ENCODE measurements at places on chromosomes 11 and 22.

DNA sequence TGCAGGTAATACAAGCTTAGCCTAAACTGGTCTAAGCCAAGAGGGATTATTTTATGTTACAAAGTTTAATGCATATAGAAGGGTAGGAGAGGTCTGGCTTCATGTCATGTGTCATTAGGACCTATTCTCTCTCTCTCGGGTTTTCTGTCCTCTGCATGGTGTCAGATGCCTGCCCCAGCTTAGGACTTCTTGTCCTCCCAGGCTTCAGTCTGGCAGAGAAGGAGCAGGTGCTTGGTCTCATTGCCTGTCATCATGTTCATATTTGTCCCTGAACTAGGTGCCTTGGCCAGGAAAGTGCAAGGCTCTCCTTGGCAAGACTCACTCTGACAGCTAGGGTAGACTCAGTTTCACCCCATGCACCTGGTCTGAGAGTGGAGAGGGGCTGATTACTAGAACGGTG, 126.3 kb downstream of the ADAMTS15 start:
- no peak for DNase-seq

DNA sequence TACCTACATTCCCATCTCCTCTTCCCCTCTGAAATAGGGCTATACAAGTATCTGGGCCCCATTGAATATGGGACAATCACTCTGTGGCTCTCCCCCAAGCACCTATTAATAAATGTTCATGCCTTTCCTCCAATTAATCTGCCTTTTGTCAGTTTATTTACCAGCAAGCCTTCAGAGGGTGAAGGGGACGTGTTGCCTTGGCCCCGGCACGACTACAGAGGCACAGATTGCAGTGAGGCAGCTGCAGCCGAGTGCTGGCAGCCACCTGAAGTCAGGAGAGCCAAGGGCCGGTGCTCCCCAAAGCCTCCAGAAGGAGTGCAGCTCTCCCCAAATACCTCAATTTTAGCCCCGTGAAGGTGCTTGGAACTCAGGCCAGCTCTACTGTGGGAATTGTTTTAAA, 580.9 kb upstream of the B3GAT1 start:
- DNase-seq = no peak

- DNase-seq = no peak
Measured at GRCh38 chr22:34036931-34037330, 116.7 kb upstream of the LARGE1 start.

DNA sequence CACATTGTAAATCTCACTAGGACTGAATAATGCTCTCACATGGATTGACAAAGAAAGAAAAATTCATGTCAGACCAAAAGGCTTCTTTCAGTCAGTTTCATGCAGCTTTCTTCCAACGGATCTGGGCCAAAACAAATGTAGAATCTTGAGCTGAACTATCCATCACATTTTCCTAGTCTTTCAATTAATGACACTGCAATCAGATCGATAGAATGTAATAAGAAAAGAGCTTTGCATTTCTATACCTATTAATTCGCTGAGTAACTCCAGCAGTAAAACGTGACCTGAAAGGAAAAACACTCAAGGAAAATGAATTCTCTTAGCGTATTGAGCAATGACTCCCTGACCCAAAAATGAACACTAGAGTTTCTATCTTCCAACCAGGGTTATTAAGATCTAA, 194.8 kb upstream of the BLID start:
- DNase-seq = no peak

DNA sequence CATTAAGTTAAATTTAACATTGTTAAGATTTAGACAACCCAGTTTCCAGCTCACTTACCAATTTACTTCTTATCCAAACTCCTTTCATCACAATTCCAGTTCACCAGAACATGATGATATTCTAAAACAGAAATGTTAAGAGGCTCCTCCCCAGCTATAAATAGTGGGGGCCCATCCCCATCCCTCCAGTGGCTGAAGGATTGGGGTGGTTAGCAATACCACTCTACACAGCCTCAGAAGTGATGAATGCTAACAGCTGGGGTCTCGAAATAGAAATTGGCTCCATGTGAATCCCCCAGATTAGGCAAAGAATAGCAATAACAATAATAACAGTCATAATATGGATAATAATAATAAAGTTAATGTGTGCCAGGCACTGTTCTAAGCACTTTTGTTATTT, 97.9 kb upstream of the NCAM1 start:
- no peak for DNase-seq

DNA sequence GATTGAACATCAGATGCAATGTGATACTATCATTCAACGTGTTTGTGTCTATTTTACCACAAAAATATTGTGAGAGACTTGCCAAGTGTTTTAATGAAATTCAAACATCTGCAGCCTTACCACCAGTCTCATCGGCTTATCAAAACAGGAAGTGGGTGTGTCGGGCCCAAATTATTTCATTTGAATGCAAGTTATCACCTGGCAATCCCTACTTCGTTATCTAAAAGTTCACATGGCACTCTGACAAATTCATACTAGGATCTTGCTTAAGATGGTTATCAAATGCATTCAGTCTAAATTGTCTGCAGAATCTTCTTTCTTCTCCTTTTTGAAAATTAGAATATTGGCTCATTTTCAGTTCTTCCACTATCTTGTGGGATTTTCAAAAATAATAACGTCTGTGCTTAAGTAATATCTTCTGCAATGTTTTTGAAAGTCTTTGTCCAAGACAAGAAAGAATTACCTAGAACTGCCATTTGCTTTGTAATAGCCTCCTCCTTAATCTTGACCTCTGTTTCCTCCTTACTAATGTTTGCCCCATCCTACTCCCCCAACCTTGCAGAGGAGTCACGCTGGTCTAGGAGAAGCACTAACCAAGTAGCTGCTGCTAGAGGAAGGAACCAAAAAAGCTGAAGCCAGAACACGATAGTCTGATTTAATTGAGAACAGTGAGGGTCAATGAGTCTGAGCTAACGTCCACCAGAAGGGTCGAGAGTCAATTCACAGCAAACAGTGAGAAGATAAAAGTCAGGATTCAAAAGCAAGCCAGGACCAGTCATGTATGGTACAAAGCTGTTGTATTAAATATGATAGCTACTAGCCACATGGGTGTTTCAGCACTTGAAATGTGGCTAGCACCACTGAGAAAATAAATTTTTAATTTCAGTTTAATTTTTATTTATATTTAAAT, 10.2 kb upstream of the BIRC3 start:
- DNase-seq = peak; percentile 9

GRCh38 chr11:69193629-69194028, 37.9 kb downstream of the SMIM38 start:
- no peak for DNase-seq

GRCh38 chr11:71218789-71219499, 33.4 kb downstream of the SHANK2 start:
- no peak for DNase-seq

DNA sequence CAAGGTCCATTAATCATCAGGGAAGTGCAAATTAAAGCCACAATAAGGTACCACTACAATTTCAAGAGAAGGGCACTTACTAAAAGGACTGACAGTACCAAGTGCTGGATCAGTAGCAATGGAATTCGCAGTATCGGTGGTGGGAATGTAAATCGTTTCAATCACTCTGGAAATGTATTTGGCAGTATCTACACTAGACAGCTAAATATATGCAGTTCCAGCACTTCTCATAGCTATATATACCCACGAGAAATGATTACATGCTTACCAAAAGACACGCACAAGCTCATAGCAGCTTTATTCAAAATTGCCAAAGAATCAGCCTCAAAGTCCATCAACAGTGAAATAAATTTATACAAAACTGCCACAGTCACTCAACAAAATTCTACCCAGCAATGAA, 4.4 kb upstream of the ZNF280B start:
- no peak for DNase-seq

DNA sequence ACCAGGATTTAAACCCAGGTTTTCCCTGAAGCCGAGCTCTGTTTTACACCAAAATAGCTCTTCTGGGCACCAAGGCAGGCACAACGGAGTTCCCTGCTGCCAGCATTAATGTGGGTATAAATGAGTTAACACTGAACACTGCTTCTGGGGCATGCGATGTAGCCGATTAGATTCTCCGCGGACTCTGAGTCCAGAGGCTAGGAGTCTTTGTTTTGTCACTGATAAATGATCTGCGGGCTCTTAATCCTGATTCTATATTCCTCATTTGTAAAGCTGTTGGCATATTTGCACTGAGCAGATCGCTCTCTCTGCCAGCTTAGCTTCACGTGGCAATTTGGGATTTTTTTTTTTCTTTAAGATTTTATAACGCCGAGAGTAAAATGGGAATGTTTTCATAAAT, 16.8 kb upstream of the LDLRAD3 start:
- no peak for DNase-seq

- DNase-seq = no peak
Measured at GRCh38 chr22:38104084-38104483, 6.4 kb downstream of the BAIAP2L2 start.

DNA sequence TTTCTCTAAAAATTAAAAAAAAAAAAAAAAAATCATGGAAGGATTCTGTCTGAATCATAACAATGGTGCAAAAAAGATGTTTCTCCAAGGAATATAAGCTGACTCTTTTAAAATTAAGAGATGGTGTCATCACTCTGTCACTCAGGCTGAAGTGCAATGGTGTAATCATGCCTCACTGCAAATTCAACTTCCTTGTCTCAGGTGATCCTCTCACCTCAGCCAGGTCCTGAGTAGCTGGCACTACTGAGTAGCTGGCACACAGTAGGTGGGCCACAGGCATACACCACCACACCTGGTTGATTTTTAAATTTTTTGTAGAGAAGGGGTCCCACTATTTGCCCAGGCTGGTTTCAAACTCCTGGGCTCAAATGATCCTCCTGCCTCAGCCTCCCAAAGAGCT, 54.8 kb upstream of the YPEL1 start:
- DNase-seq = no peak

DNA sequence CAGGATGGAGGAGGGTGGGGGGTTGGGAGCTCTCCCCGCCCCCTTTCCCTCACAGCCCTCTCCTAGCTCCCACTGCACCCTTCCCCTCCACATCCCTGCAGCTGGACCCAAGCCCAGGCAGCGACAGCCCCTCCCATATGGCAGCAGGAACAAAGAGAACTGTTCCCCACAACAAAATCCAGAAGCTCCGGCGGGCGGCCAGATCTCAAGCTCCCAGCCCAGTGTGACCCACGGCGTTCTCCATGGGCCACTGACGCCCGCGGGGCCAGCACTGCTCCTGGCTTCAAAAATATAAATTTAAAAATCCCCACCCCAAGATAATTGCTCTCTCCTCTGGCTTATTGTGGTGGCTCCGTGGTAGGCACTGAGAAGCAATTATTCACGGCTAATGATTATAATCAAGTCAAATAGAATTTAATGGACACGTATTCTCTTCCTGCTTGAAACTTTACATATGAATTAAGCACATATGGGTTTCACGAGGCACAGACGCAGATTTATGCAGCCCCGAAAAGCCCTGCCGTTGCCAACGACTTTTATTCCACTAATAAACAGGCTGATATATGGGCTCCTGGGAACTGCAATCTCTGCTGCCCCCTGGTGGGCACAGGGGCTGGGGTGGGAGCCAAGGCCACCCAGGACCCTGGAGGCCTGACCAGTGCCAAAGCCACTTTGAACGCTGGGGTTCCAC, 17.5 kb downstream of the MACROD1 start:
- peak; percentile 58 for DNase-seq

DNA sequence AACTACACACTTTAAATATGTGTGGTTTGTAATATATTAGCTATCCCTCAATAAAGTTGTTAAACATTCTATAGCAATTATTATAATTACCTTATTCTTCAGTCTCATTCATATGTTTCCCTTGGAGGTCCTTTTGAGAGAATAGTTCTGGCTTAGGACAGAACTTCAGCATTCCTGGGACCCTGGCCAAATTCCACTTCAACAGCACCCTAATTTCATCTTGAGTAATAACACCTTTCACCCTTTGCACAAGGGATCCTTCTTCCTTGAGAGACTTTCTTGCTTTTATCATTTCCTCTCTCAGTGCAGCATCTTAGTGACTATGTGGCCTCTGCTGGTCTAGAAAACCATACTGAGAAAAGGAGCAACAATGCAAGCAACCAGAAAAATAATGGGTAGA, 255.9 kb downstream of the C11orf87 start:
- no peak for DNase-seq

- DNase-seq = peak; percentile 11
Measured at GRCh38 chr22:43110927-43111623, 525 bp downstream of the BIK start.

- no peak for DNase-seq
Measured at GRCh38 chr11:18490319-18490718, 34.7 kb downstream of the LDHAL6A start.

DNA sequence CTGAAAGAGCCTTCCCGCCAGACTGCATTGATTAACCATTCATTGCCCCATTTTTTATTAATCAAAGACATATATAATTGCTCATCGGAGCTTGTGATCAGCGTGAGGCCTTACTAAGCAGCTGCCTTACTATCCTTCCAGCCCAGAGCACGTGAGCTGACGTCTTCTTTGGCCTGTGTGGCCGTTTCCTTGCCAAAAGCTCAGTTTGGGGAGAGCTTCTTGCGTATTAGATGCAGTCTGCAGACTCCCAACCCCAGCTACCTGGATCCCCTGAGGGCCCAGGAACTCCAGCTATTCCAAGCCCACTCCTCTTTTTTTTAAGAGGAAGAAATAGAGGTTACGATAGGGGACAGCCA, 784 bp upstream of the SLC43A3 start:
- DNase-seq = no peak

- DNase-seq = no peak
Measured at GRCh38 chr11:75631086-75631730, 37.6 kb downstream of the MAP6 start.

DNA sequence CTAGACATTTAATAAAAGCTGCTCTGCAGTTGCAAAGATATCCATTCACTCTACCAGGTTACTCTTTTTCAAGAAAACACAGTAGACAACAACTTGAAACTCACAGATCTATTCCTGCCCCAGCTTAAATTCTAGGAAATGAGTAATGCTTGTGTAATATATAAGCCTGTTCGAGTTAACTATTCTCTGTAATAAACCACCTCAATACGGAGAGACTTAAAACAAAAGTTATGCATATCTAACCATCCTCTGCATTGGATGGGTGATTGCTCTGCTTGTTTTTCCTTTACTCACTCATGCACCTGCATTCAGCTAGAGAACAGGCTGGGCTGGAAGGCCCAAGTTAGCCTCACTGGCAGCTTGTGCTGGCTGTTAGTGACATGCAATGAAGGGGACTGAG, 13.3 kb downstream of the LRRC4C start:
- DNase-seq = no peak

GRCh38 chr22:31088233-31088986, 7.3 kb downstream of the SMTN start:
- DNase-seq = no peak

DNA sequence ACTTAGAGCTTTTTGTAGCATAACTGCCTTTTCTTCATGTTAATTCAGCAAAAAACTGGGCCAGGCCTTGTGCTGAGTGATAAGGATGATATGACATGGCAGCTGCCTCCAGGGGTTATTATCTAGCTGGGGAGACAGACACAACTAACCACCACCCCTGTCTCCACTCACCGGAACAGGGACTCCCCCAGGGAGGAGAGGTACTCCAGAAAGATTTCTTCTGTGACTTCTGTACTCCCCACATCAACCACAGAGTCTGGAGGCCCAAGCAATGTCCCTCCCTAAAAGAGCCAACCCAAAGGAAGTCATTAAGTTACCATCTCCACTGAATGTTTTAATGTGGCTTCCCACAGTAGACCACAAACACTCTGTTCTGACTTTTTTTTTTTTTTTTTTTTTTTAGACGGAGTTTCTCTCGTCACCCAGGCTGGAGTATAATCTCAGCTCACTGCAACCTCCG, 14.3 kb upstream of the PMM1 start:
- no peak for DNase-seq

- no peak for DNase-seq
Measured at GRCh38 chr11:46362156-46363030, 15.1 kb downstream of the DGKZ start.
